ENCODE measurements at places on chromosomes 11 and 22. TPM values are rescaled to one million over a fixed set of nuclear protein-coding genes. Genes with fewer than 3 reads are reported as not detected.
A peak's percentile ranks its signal among the peaks of the same experiment; 100 is the strongest.

DNA sequence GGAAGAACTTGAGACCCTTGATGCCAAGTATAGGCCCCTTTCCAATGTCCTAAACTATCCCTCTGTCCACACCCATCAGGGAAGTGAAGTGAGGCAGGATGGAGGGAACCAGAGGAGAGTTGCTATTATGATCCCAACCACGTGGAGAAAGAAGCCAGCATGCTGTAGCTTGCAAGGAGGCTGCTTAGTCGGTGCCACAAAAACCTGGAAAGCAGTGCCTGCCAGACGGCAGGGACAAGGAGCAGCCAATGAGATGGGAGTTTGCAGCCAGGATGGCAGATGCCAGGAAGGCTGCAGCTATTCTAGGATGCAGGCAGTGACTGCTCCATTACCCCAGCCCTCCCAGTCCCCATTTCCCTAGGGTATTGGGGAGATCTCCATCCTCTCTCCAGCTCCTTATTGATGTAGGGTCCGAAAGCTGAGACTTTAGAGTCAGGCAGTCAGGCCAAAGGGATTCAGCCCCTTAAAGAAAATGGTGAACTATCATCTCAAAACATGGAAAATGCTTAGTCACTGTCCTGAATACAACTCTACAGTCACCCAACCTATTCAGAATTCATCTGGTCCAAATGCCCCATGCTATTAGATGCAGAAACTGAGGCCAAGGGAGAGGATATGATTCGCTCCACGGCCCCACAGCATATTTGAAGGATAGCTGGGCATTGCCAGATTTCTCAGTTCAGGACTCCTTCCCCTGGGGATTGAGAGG is 18.4 kb upstream of the LRRC55 start:
- no peak for DNase-seq

DNA sequence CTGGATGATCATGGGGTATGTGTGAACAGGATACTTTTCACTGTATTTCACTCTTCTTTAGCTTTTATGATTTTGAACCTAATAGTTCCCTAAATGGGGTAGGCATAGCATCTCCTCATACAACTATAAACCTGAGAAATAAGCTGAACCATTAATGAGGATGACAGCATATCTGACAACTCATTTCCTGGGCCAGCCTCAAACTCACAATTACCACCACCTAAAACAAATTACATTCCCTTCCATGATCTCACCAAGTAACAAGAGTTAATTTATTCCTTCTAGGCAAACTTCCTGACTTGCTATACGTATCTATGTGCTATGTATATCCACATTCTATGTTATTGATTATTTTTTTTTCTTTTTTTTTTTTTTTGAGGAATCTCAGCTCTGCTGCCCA is 23.0 kb downstream of the SIK3 start:
- peak; percentile 39 for DNase-seq

- peak; percentile 19 for DNase-seq
Observed at GRCh38 chr11:110431051-110431672, 1.4 kb downstream of the FDX1 start.

DNA sequence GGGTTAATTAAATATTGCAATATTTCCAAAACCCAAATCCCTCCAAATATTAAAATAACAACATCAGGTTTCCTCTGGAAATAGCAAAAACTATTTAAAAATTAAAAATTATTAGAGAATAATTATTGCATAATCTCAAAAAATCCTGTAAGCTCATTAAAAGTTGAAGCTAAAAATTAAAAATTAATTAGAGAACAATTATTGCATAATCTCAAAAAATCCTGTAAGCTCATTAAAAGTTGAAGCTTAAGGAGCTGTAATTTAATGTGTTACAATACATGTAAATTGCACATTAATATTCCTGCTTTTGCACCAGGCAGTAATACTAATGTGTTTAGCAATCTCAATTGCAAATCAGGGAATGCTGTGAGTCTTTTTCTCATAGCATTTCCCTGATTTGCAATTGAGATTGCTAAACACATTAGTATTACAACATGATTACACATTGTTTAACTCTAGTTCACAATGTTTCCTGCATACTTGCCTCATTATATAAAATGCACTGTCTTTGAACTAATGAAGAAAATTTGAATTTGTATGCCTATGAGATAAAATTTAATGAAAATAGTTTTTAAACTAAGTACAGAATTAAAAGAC is 247.7 kb downstream of the GUCY1A2 start:
- DNase-seq, result no peak

DNA sequence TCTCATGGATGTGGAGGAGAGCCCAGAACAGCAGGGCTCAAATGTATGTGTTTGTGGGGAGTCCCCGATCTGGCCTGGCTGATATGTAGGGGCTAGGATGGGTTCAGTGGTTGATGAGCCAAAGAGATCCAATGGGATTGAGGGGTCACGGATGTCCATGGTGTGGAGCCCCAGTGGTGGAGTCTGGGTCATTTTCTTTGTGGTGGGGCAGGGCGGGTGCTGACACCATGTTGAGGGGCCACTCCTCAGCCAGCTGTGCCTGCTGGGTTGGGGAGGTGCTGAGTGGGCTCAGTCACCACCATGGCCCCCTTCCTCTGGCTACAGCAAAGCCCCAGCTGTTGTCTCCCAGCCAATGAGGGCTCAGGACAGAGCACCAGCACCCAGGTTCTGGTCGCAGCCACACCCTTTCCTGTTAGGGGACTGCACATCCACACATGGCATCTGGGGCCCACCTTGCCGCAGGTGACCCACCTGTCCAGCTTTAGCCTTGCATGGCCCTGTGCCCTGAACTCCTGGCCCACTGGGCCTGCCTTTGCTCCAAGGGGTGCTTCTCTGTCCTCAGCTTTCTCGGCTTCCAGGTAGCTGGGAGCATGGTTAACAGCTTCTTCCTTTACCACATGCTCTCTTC is 3.2 kb upstream of the GNAZ start:
- no peak for DNase-seq

DNA sequence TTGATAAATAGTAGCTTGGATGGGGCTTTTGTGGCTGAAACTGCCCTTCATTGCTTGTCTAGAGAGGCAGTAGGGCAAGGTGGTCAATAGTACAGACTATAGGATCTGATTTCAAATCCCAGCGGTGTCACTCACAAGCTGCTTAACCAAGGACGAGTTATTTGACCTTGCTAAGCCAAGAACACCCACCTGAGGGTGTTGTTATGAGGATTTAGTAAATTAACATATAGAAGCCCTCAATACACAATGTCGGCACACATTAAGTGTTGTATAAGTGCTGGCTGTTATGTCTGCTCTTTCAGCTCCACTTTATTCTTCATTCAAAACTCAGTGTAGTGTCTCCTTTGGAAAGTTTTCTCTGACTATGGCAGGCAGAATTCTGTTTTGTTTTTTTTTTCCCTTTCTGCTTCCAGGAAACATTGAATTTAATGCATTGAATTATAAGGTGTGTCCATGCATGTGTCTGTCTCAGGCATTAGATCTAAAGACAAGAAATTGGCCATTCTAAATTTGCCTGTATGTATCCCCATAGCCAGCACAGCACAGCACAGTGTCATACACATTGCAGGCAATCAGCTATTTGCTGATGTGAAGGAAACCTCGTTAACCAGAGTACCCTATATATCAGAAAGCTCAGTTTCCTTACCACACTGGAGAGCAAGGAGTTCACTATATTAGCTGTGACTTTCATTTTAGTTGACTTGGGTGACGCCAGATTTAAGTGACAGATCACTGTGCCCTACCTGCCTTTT is 212.1 kb downstream of the NELL1 start:
- no peak for DNase-seq

Gene APOL5
- not detected for total RNA-seq

Gene CRYAB
- total RNA-seq, result 0.22 TPM

Gene UBE4A
- total RNA-seq, result 20.0 TPM

Gene SLC6A5
- not detected for total RNA-seq

Gene NAP1L4
- total RNA-seq, result 103 TPM

Gene CDC42EP2
- total RNA-seq, result 10.1 TPM

Gene KRTAP5-9
- not detected for total RNA-seq

Gene BET1L
- total RNA-seq, result 11.3 TPM

Data from lung microvascular endothelial cell (primary cell).